ENCODE measurements at places on chromosomes 7 and 10. TPM values are rescaled to one million over a fixed set of nuclear protein-coding genes. Genes with fewer than 3 reads are reported as not detected.

KCND2 gene
- total RNA-seq = 0.41 TPM

GRCh38 chr10:44356139-44357022, 28.5 kb downstream of the CXCL12 start:
- DNase-seq = no peak

DNA sequence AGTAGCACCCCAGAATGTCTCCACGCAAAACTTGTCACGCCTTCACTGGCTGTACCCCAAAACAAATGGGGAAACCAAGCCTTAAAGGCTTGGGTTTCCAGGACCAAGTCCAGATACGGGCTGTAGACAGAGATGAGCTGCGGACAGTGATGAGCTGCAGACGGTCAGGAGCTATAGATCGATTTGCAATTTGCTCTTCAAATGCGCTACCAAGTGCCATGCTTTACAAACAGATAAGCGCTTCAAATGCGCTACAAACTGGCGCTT, 658 bp upstream of the SGCE start:
- DNase-seq = no peak

DNA sequence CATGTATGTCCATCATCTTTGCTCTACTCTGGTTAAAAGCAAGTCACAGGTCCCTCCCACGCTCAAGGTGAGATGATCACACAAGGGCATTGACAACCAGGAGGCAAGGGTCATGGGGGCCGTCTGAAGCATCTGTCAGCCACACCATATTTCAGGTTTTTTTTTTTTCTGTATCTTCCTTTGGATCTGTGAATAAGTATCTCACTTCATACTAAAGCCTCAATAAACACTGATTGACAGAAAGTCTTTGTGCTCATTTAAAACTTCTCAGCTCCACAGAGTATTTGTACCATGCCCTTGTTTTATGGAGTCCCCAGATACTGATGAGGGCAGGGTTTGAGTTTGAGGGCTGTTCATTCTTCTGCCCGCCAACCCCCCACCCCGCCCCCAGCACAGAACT, 45.0 kb downstream of the AUTS2 start:
- no peak for DNase-seq

- DNase-seq = no peak
Measured at GRCh38 chr10:5281356-5281755, 83.4 kb upstream of the UCN3 start.

GRCh38 chr10:133336118-133336576, 549 bp downstream of the CALY start:
- no peak for DNase-seq

UCN3 gene
- 1.4 TPM for total RNA-seq

DNA sequence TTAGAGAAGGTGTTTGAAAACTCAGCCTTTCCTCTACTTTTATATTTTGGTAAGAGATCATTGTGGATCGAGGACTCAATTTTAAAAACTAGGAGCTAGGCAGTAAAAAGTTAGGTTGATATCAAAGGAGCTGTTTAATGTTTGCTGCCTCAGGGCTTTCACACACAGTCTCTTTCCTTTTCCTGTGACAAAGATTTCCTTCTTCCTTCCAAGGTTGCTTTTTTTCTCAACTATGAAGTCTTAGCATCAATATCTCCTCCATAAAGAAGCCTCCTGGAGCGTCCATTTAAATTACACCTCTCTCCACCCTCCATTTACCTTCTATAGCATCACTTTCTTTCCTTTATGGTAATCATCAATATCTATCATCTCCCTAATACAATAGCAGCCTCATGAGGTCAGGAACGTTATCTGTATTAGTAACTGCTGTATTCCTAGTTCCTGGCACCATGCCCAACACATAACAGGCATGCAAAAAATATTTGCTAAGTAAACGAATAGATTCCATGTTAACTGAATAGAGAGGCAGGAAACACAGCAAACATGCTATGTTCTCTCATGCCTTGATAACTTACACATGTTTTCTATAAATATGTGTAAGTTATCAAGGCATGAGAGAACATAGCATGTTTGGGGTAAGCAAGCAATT, 48.5 kb downstream of the GNAT3 start:
- no peak for DNase-seq

FAM25G gene
- total RNA-seq = not detected

DNA sequence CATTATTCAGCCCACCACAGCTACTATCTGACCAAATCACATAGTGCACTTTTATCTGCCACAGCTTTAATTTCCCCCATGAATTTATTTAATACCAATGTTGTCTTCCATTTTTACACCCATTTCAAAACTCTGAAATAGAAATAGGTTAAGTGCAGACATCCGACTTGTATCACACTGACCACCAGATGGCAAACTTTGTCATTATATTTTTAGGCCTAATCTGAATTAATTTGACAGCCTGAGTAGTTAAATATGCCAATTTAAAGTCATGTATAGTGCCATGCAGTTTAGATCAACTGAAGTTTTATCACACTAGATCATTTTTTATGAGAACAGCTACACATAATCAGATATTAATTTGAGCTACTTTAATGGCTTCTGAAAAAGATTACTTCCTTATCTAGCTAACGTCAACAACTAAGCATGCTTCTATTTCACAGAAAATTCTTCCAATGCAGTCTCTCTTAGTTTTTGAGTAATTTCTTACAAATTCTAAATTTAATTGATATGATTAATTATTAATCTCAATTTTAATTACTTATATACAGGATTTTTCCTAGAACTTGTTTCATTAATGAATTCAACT, 566.4 kb downstream of the GFRA1 start:
- no peak for DNase-seq

DNA sequence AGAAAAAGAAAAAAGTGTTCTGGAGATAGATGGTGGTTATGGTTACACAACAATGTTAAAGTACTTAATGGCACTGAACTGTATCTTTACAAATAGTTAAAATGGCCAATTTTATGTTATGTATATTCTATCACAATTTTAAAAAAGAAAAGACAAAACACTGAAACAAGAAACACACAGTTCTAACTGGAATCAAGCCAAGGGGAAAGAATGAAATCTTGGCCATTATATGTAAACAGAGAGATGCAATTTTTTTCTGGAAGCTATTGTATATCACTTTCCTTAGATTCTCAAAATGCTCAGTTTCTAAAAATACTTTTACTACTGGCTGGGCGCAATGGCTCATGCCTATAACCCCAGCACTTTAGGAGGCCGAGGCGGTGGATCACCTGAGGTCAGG, 4.1 kb downstream of the COA1 start:
- DNase-seq = no peak

GRCh38 chr7:93364806-93365205, 132.6 kb downstream of the VPS50 start:
- no peak for DNase-seq

- no peak for DNase-seq
Measured at GRCh38 chr7:155211173-155211572, 86.5 kb upstream of the INSIG1 start.

CPA1 gene
- not detected for total RNA-seq

PRLHR gene
- total RNA-seq = not detected

DNA sequence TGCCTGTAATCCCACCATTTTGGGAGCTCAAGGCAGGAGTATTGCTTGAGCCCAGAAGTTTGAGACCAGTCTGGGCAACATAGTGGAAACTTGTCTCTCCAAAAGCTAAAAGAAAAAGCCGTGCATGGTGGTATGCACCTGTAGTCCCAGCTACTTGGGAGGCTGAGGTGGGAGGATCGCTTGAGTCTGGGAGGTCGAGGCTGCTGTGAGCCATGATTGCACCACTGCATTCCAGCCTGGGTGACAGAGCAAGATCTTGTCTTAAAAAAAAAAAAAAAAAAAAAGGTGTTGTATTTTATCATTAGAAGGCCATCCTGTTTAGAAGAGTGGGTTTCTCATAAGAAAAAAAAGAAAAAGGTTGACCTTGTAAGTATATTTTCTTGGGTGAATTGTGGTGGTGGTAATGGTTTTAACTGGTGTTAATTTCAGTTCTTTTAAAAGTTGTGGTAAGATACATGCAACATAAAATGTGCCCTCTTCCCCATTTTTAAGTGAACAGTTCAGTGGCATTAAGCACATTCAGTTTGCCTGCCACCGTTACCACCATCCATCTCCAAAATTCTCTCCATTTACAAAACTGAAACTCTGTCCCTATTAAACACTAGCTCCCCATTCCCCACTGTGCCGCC, 34.7 kb downstream of the GRIFIN start:
- DNase-seq = no peak

- peak; percentile 79 for DNase-seq
Measured at GRCh38 chr10:113960617-113961181, 83.0 kb upstream of the ADRB1 start.

DNA sequence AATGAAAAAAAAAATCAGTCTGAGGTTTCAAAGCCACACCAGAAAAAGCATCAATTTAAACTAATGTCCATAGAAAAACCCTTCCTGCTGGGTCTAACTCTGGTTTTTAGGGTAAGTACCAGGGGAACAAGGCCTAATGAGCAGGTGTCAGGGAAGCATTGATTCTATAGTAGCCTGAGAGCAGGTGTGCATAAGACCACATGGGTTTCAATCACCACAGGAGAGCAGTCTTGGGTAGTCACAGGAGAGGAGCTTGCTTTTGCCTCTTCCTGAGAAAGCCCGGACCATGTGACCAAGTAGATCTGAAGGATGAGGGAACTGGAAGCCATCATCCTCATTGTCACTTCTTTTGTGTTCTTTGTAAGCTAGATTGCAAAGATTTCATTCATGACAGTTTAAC, 66.3 kb upstream of the AGK start:
- no peak for DNase-seq

DNA sequence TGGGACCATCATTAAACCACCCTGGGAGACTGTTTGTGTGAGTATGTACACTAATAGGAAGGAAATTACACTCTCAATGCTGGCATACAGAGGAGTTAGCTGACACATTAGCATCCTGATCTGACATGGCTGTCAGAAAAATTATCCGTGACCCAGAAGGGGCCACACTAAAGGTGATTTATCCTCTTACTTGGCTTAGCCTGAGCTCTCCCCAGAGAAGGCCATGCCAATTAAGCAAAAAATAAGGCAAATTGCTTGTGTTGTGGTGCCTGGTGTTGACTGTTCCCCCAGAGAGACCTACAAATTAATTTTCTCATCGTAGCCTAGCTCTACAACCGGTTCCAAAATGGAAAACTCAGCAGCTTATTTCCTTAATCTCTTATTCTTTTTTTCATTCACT, 992.3 kb downstream of the KCNMA1 start:
- no peak for DNase-seq

GRCh38 chr10:56912043-56912442, 551.0 kb upstream of the ZWINT start:
- no peak for DNase-seq
